ENCODE measurements at places on chromosomes 7 and 10.

- DNase-seq, result no peak
These were observed 24.5 kb downstream of the FRMD4A start for GRCh38 chr10:14306190-14306589.

- DNase-seq, result no peak
These were observed 353.1 kb upstream of the LRRTM3 start for GRCh38 chr10:66572700-66573099.

- peak; percentile 62 for DNase-seq
These were observed 603 bp upstream of the TWIST1 start for GRCh38 chr7:19117870-19118608.

DNA sequence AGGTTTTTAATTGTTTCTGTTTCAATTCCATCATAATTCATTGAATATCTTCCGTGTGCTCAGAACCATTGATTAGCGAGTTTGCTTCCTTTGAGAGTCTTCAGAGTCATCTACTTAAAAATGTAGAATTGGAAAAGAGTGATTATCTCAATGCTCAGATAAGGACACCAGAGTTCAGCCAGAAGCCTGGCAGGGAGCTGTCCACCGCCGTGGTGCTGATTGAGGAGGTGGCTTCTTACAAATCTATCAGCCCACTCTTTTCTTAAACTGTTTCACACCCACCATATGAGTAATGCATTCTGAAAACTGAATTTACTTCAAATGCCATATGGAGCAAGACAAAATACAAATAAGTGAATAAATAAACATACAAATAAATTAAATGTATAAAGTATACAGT, 79.3 kb downstream of the INSYN2A start:
- DNase-seq, result peak; percentile 74

- no peak for DNase-seq
These were observed 82.6 kb downstream of the AMPH start for GRCh38 chr7:38548605-38549004.

GRCh38 chr7:82202107-82202506, 241.5 kb downstream of the CACNA2D1 start:
- DNase-seq, result no peak
